DMS79 (cell line): ENCODE measurements at places on chromosomes 5 and 9.

DNA sequence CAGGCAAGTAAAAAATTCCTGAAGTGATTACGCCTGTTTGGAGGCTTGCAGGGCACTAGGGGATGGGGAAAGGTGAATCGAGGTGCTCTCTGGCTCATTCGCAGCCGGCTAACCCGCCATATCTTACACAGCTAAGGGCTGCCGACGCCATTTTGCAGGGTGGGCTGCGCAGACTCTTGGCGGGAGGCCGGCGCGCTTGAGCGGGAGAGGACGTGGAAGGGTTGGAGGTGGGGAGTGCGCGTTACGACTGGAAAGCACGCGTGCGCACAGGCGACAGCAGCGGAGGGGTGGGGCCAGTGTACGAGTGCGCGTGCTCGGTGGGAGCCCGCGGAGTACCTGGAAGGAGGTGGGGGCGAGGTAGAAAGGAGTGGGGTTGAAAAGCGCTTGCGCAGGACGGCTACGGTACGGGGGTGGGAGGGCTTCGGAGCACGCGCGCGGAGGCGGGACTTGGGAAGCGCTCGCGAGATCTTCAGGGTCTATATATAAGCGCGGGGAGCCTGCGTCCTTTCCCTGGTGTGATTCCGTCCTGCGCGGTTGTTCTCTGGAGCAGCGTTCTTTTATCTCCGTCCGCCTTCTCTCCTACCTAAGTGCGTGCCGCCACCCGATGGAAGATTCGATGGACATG lies at the start of gene NPM1:
TSS of gene NPM1 (plus strand) at position 505 of the 625 bp plus-strand sequence. CDS start at position 605, 100 bp downstream.
- DNase-seq = peak; percentile 93

GRCh38 chr5:124253203-124253810 lies 493.1 kb downstream of the ZNF608 start:
- no peak for DNase-seq

GRCh38 chr5:154147666-154148065 lies 42.9 kb upstream of the GALNT10 start:
- no peak for DNase-seq

DNA sequence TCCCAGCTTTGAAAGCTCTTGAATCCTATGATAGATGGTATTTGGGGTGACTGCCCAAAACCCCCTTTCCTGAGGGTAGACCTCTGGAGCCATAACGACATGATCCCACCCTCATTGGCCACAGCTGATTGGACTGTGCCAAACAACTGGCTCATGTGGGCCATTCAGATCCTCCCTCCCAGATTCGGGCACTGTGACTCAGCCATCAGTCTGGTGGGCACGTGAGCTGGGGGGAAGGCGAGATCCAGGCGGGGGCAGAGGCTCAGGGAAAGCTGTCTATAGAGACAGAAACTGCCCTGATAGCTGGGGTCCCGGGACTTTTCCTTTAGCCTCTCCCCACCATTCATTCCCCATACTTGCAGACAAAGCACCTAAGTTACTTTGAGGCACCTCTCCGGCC lies 15.1 kb upstream of the NCS1 start:
- no peak for DNase-seq

DNA sequence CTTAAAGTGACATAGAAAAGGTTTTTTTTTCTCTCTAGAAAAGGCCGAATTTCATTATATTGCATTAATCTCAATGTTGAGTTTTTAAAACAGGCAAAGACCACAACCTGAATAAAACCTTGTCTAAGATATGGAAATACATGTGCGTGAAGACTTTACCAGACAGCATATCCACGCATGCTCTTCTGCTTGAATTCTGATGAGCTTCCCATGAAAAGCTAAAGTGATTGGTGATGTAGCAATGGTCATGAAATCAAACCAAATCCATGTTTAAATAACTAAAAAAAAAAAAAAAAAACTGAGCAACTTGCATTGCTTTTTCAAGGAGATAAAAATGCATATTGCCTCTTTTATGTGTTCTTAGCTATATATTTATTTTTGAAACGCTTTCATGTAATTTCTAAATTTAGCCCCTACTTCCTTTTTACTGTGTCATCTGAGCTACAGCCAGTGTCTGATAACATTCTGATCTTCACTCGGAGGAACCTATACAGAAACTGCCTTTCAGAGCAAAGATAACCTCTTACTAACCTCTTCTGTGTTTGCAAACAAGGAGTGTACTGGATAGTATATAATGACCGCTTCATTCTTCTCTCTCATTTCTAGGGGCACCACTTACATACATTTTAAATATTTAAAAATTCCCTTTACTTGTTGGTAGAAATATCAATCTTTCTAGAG lies 179.1 kb upstream of the GNA14 start:
- no peak for DNase-seq

- no peak for DNase-seq
Observed at GRCh38 chr9:137974746-137975526, 97.4 kb downstream of the CACNA1B start.

GRCh38 chr9:91282292-91282691 lies 79.4 kb downstream of the AUH start:
- DNase-seq = no peak

- no peak for DNase-seq
Observed at GRCh38 chr5:89277816-89278215, 394.8 kb upstream of the MEF2C start.

DNA sequence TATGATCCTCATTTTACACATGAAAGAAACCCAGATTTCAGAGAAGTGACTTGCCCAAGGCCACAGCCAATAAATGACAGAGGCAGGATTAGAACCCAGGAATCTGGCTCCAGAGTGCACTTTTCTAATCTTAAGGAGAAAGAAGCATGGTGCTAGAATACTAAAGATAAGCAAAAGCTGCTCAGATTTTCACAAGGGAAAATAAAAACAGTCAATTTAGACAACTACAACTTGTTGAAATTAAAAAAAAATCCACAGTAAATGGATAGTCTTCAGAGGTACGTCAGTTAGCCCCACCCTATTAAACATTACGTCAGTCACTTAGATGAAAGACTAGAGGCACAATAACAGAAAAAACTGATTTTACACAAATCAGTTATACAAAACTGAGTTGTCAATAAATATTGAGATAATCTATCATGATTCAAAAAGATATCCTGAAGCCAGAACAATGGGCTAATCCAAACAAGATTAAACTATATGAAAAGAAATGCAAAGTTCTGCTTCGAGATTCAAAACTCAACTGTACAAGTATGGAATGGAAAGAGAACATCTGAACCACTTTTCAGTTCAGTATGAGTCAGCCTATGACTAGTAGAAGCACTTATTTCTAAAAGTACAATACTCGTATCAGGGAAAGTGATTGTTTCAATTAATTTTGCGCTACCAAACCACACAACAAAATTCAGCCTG lies 9.3 kb downstream of the TMEM245 start:
- DNase-seq = no peak

- no peak for DNase-seq
Observed at GRCh38 chr9:135392511-135392910, 87.1 kb upstream of the PPP1R26 start.

DNA sequence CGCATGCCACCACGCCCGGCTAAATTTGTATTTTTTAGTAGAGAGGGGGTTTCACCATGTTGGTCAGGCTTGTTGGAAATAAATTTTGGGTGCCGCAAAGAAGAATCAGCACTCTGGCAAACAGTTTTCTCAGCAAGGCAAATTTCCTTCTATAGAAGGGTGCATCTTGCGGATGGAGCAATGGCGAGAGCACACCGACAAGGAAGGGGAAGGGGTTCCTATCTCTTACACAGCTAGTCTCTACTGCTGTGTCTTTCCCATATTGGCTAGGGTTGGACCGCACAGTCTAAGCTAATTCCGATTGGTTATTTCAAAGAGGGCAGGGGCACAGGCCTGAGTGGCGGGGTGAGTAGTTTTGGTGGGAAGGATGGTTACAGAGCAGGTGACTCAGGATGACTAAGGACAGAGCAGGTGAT lies 707 bp downstream of the GTF3C5 start:
- no peak for DNase-seq

- no peak for DNase-seq
Observed at GRCh38 chr5:105836887-105837286, 1833.8 kb downstream of the EFNA5 start.

GRCh38 chr5:7320701-7321301 lies 75.1 kb upstream of the ADCY2 start:
- DNase-seq = no peak

GRCh38 chr9:90787771-90788460 lies 13.7 kb upstream of the SYK start:
- DNase-seq = no peak

- DNase-seq = no peak
Observed at GRCh38 chr5:137665678-137666460, 70.0 kb downstream of the KLHL3 start.

GRCh38 chr5:6772886-6773285 lies 59.7 kb downstream of the TENT4A start:
- peak; percentile 40 for DNase-seq

DNA sequence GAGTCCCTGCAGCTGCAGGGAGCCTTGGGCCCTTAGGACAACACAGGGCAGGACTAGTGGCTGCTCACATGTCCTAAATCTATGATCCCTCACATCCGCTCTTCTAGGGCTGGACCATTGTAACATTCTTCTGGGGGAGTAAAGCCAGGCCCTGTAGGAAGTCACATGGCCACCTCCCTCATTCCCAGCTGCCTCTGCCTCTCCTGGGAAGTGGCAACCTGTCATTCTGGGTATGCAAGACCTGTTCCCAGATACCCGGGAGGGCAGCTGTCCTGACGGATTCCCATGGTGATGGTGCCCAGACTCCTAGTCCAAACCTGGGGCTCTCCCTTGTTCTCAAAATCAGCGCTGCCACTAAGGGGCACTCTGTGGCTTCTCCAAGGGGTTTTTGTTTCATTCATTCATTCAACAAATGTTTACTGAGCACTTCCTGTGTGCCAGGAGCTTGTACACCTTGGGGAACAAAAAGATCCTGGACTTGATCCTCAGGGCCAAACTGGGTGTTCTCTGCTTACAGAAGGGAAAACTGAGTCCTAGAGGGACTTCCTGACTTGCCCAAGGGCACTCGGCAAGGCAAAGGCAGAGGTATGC lies 85.6 kb downstream of the PSD2 start:
- DNase-seq = no peak

GRCh38 chr5:82862261-82862660 lies 214.9 kb downstream of the TMEM167A start:
- no peak for DNase-seq

GRCh38 chr9:91035825-91036208 lies 234.2 kb downstream of the SYK start:
- no peak for DNase-seq

- no peak for DNase-seq
Observed at GRCh38 chr9:125932746-125933455, 185.7 kb downstream of the PBX3 start.

- DNase-seq = no peak
Observed at GRCh38 chr5:150181027-150181426, 8.8 kb upstream of the SLC6A7 start.

- DNase-seq = peak; percentile 84
Observed at GRCh38 chr5:168268949-168269936, 22.2 kb upstream of the WWC1 start.

- no peak for DNase-seq
Observed at GRCh38 chr5:83011985-83012384, 65.2 kb downstream of the TMEM167A start.

- DNase-seq = peak; percentile 53
Observed at GRCh38 chr9:137302449-137303150, 529 bp upstream of the NRARP start.

- no peak for DNase-seq
Observed at GRCh38 chr9:118570066-118570465, 799.2 kb downstream of the BRINP1 start.

DNA sequence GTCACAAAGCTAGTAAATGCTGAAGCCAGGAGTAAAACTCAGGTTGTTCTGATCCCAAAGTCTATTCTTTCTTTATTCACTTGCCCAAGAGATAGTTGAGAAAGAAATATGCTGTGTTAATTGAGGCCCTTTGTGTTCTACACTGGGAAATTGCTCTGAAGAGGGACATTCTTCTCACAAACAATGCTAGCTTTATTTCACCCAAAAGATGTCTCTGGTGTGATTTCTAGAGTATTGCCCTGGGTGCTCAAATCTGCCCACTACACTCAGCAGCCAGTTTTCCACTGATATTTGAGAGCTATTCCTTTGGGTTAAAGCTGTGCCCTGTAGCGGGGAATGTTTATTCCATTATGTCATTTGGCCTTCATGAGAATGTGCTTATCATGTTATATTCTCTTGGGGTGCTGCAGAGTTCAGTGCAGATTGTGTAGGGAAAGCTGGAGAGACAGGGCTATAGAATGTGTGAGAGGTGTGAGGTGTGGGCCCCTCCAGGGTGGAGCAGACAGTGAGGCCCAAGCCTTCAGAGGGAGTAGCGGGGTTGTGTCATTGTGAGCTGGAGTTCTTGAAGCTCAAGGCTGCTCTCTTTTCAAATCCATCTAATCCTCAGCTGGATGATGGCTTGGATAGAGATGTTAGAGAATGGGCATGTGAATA lies 21.0 kb upstream of the C5orf63 start:
- DNase-seq = no peak

DNA sequence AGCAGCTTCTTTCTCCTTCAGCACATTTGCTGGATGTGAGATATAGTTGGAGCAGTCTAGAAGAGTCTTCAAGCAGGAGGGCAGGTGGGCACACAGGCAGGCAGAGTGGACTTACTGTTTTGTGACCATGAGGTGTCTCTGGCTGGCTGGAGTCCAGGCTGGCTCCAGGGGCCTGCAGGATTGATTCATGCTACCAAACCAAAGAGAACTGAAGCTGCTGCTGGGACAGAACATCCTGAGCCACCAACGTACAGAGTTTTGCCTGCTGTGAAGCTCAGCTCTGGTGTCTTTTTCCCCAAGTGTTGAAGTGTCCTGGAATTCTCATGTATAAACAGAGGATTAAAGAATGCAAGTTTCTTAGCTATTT lies 45.7 kb downstream of the CYSTM1 start:
- no peak for DNase-seq

GRCh38 chr5:108260117-108260857 lies 121.6 kb downstream of the FBXL17 start:
- no peak for DNase-seq

GRCh38 chr5:1498623-1499416 lies 24.9 kb downstream of the LPCAT1 start:
- DNase-seq = no peak

DNA sequence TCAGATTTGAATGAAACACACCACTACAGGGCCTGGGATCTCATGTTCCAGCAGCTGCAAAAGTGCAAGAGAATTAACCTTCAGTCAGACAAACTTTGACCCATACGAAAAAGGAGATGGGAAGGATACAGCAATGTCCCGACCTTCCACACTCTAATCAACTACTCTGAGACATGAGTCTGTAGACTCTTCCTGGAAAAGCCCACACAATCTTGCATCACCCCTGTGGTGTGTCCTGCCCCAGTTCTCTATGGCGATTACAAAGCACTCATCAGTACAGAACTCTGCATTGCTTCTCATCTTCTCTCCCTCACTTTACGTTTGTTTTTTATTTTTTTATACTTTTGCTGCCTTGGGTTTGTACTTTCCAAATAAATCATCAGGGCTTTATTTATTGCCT lies 241.0 kb upstream of the KIF2A start:
- no peak for DNase-seq

DNA sequence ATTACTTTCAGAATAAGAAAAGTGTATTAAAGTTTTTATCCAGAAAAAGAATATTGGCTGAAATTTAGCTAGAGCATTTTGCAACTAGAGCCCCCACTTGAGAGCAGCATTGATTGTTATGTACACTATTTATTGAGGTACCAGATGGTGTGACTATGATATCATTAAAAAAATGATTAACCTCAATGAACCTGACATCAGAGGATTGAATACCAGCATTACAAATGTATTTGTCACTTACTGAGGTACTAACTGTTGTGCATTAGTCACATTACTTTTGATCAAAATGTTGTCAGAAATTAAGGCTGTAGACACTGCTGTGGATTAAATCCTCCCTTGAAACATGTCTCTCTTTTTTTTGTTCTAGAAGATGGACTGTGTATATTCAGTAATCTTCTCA lies 127.8 kb upstream of the DHFR start:
- no peak for DNase-seq

GRCh38 chr9:129478961-129479630 lies 141.8 kb downstream of the C9orf50 start:
- no peak for DNase-seq
